GM19239 (cell line): ENCODE measurements at places on chromosomes 7 and 10.

- DNase-seq = no peak
Observed at GRCh38 chr10:4370376-4370775, 455.6 kb upstream of the AKR1E2 start.

- DNase-seq = no peak
Observed at GRCh38 chr10:101595591-101596433, 7.7 kb downstream of the DPCD start.

GRCh38 chr7:44281811-44282600, 43.4 kb downstream of the CAMK2B start:
- no peak for DNase-seq

GRCh38 chr10:128713471-128713870, 587.2 kb upstream of the MKI67 start:
- DNase-seq = no peak

DNA sequence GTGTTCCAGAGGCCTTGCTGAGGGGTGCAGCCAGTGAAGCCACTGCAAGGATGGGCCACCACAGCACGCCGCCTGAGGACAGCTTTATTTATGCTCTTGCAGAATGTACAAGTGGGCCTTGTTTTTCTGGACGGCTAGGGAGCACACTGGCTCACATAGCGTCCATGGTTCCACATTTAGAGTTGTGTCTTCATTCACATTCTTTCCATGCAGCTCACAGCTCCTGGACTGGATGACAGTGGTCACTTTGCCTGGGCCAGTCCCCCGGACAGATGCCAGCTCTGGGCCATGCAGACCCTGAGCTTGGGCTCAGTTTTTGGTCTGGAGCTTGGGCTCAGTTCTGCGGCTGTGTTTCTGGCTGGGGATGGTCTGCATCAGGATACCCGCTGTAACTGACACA, 2.6 kb upstream of the C10orf71 start:
- no peak for DNase-seq
